ENCODE measurements at places on chromosomes 7 and 10.

DNA sequence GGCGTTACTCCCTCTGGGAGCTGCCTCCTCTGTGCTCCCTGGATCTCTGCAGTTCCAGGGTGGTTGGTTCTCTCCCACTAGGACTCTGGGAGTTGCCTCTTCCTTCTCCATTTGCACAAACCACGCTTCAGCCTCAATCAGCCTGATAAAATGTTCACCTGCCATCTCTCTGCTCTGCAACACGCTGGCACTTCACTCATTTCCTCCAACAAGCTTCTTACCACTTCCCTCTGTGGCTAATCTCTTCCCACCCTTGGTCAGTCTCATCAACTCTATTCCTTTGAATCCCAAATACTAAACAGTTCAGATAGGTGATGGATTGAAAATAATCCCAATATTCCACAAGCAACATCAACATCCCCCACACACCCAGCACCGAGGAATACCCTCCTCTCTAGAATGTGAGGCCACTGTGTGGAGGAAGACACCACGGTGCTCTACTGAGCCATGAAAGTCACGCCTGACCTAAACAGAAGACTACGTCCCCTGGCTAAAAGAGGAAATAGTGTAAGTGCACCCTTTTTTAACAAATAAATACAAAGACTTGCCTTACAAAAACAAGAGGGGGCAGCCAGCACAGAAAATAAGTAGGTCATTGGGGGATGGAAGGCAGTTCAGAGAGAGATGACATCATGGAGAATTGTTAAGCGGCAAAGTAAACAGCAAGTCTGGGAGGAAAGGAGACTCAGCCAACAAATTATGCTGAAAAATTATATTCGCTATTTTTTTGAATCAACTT is 1.9 kb upstream of the FAM170B start:
- no peak for DNase-seq

DNA sequence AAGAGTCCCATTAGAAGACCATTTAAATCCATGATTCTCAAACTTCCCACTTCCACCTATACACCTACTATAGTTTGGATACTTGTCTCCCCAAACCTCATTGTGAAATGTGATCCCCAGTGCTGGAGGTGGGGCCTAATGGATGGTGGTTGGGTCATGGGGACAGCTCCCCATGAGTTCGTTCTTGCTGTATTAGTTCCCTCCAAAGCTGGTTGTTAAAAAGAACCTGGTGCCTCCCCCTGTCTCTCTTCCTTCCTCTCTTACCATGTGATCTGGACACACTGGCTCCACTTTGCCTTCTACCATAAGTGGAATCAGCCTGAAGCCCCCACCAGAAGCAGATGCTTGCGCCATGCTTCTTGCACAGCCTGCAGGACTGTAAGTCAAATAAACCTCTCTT is 53.9 kb downstream of the WIPF3 start:
- no peak for DNase-seq

- DNase-seq, result no peak
These were observed 57.4 kb downstream of the CDK6 start for GRCh38 chr7:92778972-92779371.

- no peak for DNase-seq
These were observed 1.1 kb downstream of the TRIM8 start for GRCh38 chr10:102645388-102645740.

GRCh38 chr10:6525599-6526165 is 54.4 kb downstream of the PRKCQ start:
- DNase-seq, result no peak

GRCh38 chr7:134548877-134549276 is at the start of gene AKR1B15:
Gene AKR1B15 (plus strand): TSS chr7:134549110. CDS start chr7:134564620, 15,510 bp downstream.
- DNase-seq, result peak; percentile 72

DNA sequence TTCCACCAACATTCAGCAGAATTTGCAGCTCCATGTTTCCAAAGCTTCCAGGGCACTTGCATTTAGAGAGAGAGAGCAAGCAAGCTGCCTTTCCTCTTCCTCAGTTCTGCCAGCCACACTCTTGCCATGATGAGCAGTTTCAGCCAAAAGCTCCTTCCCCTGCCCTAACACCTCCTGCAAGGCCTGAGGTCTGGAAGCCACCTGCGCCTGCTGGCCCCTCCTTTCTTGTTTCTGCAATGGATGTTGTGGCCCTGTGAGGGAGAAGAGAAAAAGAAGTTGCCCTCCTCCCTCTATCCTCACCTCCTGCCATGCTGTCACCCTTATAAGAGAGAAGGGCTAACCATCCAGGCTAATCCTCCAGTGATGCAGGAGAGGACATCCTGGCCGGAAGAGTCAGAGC is 48.7 kb downstream of the IKZF1 start:
- DNase-seq, result no peak

- DNase-seq, result no peak
These were observed 12.7 kb upstream of the VDAC2 start for GRCh38 chr10:75197906-75198305.

GRCh38 chr7:47776335-47776734 is 171.9 kb downstream of the PKD1L1 start:
- no peak for DNase-seq

GRCh38 chr7:32100407-32100907 is 30.2 kb upstream of the PDE1C start:
- DNase-seq, result no peak

DNA sequence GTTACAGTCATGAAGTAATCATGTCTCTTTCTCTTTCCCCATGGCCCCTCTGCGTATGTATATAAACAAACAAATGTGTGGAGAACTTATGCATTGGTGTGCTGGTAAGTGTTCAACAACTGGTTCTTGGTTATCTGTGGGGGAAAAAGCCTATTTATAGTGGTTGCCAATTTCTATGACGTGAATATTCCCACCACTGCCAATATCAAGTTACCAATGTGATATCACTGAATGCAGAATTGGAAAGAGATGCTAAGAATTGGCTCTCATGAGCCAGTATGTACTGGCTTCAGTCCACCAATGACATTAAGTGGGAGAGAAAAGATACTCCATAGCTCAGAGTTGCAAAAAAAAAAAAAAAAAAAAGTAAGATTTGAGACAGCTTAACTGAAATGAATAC is 399.7 kb downstream of the REEP3 start:
- no peak for DNase-seq

DNA sequence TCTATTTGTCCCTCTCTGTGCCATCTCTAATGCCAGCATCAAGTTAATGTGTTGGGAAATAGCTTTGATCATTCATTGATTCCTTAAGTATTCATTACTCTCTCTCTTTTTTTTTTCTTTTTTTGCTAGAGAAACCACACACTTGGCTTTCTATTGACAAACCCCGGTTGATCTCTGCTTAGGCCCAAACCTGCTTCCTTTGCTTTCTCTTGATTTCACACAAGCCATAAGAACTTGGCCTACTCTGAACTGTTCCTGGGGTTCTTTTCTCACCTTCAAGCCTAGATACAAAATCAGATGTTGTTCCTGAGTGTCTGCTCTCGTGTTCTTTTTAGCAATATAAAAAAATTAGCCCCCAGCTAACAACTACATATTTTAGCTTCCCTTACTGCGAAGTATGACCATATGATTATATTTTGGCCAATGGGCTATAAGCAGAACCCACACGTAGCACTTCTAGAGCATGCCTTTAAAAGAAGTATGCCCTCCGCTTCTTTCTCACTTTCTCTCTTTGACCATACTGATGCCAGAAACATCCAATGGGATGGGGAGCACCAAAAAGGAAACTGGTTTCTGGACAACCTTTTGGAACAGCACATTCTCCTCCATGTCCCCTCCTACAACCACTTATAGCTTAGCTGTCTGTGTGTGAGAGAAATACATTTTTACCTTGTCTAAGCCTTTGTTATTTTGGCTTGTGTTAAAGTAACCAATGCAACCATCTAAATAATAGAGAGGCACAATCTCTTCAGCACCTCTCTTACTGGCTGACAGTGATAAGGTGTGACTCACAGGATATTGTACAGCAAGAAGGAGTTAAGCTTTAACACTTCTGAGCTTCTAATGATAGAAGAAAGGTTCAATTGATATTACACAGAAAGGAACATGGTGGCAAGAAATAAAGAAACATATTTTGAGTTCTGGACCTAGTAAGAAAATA is 96.6 kb upstream of the LRRN3 start:
- no peak for DNase-seq

DNA sequence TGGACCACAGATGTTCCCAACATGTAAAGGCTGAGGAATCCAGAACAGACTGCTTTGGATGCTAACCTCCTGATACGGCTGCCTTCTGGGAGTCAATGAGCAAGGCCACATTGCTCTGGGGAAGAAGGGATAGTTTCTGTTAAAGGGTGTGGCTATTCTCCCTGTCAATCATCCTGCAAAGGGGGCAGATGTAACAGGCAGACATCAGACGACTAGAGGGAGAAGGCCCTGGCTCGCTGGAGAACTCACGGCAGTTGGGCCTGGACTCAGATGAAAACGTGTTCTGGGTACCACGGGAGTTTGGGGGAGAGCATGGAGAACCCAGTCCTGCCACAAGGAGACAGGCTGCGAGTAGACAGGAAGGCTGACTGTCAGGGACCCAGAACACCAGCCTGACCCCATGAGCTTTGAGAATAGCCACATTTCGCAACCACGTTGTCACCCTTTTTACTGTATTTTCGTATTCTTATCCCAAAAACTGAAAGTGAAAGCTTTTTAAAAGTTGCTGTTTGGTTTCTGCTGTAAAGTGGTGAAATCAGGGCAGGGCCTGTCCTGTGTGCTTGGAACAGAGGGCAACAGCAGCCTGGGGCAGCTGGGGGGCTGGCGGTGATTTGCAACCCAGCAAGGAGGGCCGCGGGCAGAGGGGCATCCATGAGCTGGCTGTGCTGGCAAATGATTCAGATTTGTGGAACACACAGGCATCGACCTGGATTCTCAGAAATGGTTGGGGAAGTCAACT is 95.3 kb downstream of the MYOF start:
- no peak for DNase-seq

DNA sequence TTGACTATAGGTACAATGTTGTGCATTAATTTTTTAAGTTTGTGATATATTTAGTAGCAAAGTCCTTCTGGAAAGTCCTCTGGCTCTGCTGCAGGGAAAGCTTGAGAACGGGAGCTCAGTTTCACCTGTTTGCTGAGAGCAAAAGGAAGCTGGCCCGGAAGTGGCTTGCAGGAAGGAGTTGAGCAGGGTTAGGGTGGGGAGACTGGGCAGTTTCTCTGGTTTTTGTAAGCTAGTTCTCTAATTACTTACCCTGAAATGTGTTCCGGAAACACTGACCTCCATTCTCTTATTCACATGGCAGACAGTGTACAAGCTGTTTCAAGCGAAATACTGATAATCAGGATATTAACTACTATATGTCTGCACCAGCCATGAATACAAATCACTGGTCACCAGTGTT is 22.3 kb downstream of the MAP3K8 start:
- DNase-seq, result peak; percentile 44

GRCh38 chr10:93410697-93411348 is 71.3 kb downstream of the MYOF start:
- DNase-seq, result no peak

- no peak for DNase-seq
These were observed 179.0 kb downstream of the DIP2C start for GRCh38 chr10:510415-510881.

DNA sequence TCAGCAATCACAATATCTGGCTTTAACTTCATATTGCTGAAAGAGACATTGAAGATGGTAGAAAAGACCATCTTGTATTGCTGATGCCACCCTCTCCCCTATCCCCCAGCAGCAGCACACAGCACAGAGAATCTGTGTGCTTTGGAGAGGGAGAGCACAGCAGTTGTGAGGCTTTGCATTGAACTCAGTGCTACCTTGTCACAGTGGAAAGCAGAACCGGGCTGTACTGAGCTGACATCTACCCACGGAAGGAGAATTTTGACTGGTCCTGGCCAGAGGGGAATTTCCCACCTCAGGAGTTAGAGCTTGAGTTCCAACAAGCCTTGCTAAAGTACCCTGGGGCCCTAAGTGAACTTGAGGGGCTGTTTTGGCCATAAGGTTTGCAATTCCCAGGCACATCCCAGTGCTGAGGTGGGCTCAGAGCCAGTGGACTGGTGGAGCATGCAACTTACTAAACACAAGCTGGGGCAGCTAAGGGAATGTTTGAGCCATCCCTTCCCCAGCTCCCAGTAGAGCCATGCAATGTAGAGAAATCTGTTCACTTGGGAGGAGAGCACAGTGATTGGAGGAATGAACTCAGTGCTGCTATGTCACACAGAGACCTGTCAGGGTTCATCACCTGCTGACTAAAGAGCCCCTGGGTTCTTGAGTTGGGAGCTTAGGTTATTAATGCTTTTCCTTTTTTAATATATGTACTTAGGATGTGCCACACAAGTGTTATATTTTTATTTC is 62.1 kb downstream of the OR13A1 start:
- peak; percentile 58 for DNase-seq

DNA sequence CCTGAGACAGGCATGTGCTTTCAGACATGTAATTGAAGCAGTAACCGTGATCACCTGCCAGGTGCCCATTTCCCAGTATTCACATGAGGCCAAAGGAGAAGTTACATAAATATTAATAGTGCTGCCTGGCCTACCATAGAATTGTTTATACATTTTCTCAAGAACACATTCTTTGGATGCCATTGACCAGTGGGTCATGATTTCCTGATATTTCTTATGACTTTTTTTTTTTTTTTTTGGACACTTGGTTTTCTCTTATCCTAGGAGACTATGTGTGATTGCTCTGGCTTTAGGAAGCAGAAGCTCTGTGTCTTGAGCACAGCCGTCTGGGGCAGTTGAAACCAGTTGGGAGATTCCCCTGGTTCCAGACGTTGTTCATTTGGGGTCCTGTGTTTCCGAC is 143.9 kb upstream of the NPS start:
- no peak for DNase-seq

DNA sequence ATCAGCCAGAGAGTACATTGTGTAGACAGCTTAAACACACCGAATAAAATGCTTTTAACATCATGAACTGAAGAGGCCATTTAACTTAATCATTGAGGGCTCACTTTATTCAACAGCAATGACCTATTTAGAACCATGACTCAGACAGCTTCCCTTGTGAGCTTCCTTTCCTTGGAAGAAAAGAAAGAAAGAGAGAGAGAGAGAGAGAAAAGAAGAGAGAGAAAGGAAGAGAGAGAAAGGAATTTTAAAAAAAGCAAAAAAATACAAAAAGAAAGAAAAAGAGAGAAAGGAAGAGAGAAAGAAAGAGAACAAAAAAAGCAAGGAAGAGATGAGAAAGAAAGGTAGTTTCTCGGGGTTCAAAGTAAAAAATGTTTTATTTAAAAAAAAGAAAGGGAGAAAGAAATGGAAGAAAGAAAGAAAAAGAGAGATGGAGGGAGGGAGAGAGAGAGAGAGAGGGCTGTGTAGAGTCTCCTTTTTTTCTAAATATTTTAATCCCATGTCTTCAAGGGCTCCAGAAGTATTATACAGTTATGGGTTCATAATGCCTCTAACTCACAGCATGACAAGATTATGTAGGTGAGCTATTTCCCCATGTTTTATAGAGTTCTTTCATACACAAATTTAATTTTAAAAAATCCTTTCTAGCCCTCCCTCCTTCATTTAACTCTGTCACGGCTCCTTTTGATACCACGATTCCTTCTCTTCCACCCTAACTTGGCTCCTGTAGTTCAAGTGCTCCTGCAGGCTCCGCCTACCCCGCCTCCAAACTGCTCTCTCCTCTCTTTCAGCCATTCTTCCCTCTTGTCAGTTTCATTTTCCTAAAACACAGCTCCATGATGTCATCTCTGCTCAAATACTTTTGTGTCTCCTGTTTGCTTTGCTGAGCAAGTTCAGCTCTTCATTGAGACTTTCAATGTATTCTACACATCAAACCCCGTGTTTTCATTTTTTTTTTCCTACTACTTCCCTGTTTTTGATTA is 85.5 kb downstream of the PRTFDC1 start:
- no peak for DNase-seq
